ENCODE measurements at places on chromosomes 5 and 9.

DNA sequence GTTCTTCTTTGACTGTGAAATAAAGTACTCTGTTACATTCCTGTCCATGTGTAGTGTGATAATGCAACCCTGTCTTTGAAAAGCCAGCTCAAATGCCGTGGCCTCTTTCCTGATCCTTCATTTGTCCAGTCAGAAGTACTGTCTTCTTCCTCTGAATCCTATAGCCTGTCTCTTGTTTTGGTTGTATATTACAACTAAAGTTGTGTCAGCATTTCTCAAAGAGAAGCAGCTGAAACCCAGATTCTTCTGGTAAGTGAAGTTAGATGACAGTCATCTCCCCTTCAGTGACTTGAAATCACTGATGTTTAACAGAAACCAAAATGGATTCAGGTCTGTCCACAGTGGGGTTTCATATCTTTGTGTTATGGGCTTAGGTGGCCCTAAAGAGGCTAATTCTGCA is 196.2 kb downstream of the PCSK1 start:
- DNase-seq = no peak

GRCh38 chr5:97601651-97602050 is 418.6 kb upstream of the RIOK2 start:
- no peak for DNase-seq

DNA sequence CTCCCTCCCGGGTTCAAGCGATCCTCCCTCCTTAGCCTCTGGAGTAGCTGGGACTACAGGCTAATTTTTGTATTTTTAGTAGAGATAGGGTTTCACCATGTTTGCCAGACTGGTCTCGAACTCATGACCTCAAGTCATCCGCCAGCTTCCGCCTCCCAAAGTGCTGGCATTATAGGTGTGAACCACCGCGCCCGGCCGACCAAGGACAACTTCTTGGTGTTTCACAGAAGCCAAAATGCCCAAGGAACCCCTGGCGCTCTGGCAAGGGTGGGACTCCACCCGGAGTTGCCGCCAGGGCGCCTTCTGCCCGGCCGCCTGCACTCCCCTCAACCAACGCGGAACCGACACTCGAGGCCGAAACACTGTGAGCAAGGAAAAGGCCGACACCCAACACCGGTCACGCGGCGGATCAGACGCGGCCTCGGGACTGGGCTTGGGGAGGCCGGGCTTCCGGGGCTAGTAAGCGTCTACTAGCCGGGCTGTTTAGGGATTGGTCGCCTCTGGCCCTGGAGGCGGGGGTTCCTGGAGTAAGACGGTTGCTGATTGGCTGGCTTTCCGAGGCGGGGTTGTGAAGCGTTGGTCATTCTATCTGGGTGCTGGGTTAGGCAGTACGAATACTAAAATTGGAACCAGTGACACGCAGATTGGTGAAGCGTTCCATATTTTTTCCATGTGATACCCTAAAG is 7.7 kb upstream of the CFAP157 start:
- DNase-seq = no peak

DNA sequence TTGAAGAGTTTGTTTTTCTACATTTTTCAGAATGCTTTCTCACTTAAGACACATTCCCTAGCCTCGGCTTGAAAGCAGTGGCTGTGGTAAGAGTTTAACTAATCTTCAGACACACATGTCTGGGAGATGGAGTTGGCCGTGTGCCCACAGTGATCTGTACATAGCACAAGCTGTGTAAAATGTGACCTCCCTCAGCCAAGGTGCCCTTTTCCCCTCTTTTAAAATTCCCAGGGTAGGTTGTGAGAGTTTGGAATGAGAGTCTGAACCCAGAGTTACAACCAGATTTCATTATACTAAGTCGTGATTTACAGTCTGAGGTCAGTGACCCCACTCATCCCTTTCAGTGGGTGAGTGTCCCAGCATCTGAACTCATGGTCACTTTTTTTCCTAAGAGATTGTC is 230.4 kb downstream of the DOCK8 start:
- no peak for DNase-seq

DNA sequence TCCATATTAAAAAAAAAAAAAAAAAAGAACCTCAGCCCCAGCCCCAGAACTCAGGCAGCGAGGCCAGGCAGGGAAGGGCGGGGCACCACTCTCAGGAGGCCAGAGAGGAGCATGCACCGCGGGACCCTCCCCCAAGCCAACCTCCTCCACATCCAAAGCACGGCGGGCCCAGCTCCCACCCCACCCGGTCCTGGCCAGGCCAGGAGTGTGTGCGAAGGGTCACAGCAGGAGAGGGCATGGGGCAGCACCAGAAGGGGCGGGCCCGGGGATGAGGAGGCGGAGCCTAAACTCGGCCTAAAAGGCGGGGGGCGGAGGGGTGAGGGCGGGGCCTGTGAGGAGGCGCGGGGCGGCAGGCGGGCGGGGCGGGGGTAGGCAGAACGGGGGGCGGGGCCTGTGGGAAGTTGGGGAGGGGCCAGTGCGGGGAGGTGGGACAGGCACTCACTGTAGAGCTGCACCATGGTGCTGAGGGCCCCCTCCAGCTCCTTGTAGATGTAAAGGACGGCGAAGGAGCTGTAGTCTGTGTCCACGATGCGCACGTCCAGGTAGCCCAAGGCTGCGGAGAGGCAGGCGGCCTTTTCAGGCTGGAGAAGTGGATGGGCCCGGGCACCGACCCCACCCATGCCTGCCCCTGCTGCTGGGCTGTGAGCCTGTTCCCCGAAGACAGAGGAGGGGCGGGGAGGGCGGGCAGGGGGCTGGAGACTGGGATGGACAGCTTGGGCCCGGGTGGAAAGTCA is 1.2 kb downstream of the LCN15 start:
- DNase-seq = no peak

DNA sequence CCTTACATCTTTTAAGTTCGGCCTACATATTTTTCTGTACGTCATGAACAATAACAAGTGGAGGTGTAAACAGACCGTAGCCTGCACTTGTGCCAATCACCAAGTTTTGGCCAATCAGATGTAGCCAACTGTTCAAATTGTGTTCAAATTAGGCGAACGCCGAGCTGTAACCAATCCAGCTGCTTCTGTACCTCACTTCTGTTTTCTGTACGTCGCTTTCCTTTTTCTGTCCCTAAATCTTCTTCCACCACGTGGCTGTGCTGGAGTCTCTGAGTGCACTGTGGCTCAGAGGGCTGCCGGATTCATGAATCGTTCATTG is 26.4 kb downstream of the TRIM14 start:
- no peak for DNase-seq

DNA sequence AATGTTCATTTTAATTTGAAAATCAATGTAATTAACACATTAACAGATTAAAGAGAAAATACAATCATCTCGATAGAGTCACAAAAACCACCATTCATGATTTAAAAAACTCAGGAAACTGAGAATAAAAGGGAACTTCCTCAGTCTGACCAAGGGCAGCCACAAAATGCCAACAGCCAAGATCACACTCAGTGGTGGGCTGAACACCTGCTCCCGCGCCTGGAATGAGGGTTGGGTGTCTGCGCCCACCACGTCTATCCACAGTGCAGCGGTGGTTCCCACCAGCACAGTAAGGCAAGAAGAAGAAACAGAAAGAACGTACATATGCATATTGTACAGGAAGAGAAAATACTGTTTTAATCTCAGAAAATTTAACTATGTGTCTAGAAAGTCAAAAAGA is 11.7 kb upstream of the NSMF start:
- no peak for DNase-seq

- no peak for DNase-seq
Observed at GRCh38 chr9:134648701-134649530, 7.3 kb downstream of the COL5A1 start.

DNA sequence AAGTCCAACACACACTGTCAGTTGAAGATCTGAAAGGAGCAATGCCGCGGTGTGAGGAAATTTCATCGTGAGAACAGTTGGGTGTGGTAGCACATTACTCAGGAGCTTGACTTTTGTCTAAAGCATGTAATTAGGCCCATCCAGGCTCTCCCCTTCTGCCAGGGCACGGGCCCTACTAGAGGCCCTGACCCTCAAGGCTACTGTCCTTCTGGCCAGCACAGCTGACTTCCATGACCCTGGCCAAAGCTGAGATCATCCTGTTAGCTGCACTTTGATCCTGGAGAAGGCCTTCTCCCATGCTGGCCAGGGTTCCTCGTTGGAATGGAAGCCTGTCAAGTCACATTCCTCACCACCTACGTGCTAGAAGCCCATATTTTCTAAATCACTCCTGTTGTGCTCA is 77.8 kb upstream of the SLC1A3 start:
- DNase-seq = no peak

GRCh38 chr5:11174591-11174990 is 413.6 kb upstream of the DAP start:
- no peak for DNase-seq

DNA sequence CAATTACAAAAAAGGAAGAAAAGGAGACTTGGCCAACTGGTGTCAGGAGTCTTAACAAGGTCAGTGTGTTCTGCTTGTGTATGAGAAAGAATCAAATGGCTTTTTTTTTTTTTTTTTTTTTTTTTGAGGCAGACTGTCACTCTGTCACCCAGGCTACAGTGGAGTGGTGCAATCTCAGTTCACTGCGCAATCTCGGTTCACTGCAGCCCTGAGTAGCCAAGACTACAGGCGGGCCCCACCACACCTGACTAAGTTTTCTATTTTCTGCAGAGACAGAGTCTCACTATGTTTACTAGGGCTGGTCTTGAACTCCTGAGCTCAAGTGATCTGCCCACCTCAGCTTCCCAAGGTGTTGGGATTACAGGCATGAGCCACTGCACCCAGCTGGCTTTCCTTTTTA is 3.1 kb upstream of the IL7R start:
- DNase-seq = no peak

GRCh38 chr5:141560151-141560550 is 58.6 kb downstream of the DIAPH1 start:
- peak; percentile 73 for DNase-seq

- DNase-seq = no peak
Observed at GRCh38 chr9:25260046-25260445, 418.2 kb downstream of the TUSC1 start.

DNA sequence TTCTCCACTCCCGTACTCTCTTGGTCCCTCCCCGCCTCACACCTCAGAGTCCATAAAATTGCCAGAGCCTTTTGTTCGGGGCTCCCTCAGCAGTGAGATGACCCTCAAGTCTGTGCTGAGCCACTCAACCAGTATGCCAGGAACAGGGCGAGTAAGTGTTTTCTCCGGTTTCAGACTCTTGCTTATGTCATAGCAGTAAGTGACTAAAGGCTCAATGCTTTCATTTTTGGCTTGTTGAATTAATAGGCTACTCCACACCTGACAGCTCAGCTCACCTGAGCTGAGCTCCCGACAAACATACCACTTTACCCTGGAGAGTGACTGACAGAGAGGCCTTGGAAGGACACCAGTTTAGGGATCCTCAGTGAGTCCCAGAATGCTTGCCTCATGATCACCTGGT is 30.5 kb downstream of the PCSK1 start:
- no peak for DNase-seq

GRCh38 chr9:89996116-89996515 is 391.3 kb downstream of the GADD45G start:
- no peak for DNase-seq

DNA sequence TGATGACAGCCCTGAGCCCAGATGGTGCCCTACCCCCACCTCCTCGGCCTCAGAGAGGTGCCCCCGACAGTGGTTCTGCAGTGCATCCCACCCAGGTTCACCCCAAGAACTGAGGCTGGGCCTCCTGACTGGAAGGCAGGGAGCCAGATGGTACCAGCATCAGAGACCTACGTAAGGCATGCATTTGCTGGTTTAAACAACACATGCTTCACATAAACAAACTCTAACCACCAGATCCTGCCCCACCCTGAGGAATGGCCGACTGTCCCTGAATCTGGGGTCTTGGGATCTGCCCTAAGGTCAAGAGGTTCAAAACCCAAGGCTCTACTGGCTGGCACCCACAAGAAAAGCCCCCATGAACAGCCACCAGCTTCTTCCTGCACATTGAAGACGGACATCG is 73.3 kb downstream of the SECISBP2 start:
- DNase-seq = no peak

DNA sequence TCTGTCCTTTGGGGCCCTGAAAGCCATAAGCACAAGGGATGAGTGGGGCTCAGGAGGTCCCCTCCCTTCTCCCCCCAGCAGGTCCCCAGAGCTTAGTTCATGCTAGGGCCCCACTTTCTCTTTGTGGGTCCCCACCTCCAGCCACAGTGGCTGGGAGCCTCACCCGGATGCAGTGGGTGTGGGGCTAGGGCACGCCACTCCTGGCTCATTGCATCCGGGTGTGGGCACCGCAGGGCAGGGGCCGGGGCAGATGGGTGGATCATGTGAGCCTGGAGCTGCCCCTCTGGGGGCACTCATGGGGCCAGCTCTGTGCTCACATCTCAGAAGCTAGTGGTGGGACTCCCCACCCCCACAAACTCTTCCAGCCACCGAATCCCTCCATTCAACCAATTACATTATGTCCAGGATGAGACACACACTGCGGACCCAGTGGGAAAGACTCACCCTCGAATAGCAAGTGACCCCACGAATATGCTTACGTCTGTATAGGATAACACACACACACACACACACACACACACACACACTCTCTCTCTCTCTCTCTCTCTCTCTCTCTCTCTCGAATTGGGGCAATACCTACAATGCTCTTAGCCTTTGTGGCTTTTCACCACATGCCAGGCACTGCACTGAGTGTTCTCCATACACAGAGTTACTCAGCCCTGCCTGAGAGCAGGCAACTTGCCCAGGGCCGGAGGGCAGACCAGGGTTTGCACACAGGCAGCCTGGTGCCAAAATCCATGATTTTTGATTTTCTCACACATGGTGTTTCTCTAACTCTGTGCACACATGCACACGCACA is 16.8 kb upstream of the PHYKPL start:
- DNase-seq = no peak

DNA sequence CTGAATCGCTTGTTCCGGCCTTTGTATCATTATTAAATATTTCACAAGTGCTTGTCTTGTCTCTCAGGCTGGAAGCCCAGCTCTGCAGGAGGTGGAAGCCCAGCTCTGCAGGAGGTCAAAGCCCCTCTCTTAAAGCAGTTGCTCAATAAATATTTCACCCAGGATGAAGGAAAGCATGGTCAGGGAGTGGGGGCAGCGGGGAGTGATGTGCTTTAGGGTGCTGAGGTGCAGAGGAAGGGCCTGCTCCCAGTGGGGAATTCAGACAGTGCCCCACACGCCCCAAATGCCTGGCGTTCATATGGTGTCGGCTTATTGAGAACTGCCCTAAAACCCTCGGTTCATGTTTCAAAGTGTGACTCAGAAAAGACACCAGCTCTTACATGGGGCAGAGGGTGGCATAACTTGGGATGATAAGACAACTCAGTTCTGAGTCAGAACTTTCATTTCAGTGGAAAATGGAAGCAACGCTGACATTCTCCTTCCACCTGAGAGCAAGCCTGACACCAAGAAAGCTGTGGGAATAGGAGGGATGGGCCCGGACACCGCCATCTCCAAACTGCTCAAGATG is 114.3 kb upstream of the DAP start:
- DNase-seq = no peak

DNA sequence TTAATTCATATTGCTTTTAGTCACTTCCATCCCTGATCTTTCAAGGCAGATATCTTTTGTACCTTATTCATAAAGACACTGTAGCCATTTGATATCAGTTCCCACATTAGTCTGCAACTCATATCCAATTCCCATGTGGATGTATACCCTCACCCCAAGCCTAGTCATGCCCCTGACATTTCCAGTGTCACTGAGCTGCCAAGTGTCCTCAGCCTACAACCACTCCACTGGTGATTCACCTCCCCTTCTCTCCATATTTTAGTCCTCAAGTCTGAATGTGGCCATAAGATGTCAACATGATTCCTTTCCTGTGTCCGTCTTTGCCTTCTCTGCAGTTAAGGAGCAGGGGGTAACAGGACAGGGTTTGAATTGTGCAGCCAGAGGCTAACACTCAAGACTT is 346.9 kb downstream of the RAB3C start:
- no peak for DNase-seq

GRCh38 chr9:19173598-19174125 is 46.4 kb upstream of the PLIN2 start:
- DNase-seq = no peak

- DNase-seq = no peak
Observed at GRCh38 chr9:124041817-124042116, 30.2 kb downstream of the LHX2 start.

Data from NCI-H446 (cell line).